ENCODE measurements at places on chromosomes 16 and 17.

GRCh38 chr16:68375801-68376536, 65.2 kb downstream of the PRMT7 start:
- no peak for DNase-seq

DNA sequence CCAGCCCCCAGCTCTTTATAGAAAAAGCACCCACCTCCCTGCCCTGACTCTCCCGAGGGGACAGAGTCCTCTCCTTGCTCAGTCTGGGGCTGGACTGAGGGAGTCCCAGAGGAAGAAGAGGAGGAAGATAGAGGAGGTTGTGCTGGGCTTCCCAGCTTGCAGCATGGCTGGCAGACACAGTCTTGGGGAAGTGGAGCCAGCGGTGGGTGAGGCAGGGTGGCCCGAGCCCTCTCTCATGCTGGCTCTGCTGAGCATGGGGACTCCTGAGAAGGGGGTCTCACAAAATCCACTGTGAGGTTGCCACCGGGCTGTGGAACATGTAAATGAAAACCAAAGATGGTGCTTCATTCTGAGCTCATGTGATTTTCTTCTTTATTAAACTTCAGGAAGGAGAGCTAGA, 398.5 kb downstream of the SLC39A11 start:
- no peak for DNase-seq

DNA sequence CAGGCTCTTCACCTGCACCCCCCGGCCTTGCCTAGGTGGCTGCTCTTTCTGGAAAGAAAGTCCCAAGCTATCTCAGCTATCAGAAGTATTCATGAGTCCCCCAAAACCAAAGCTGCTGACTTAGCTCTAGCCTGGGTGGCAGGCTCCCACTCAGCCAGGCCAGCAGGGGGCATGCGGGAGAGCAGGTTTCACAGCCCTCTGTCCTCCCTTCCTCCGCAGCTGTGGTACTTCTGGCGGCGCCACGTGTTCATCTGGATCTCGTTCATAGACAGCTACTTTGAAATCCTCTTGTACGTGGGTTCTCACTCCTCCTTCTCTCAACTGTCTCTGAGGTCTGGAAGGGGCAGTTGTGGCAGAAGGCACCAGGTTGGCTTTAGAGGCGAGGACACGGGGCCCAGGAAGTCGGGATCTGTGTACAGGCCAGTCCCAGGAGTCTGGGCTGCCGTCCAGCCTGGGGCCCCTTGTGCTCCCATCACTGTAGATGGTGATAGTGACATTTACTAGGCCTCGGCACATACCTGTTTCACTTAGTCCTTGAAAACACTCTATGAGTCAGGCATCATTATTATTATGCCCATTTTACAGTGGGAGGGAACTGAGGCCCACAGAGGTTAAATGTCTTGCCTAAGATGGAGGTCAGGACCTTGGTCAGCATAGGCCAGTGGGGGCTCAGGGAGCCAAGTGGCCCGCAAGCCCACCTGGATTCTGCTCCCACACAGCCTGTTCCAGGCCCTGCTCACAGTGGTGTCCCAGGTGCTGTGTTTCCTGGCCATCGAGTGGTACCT, 12.9 kb downstream of the TRPV2 start:
- no peak for DNase-seq

DNA sequence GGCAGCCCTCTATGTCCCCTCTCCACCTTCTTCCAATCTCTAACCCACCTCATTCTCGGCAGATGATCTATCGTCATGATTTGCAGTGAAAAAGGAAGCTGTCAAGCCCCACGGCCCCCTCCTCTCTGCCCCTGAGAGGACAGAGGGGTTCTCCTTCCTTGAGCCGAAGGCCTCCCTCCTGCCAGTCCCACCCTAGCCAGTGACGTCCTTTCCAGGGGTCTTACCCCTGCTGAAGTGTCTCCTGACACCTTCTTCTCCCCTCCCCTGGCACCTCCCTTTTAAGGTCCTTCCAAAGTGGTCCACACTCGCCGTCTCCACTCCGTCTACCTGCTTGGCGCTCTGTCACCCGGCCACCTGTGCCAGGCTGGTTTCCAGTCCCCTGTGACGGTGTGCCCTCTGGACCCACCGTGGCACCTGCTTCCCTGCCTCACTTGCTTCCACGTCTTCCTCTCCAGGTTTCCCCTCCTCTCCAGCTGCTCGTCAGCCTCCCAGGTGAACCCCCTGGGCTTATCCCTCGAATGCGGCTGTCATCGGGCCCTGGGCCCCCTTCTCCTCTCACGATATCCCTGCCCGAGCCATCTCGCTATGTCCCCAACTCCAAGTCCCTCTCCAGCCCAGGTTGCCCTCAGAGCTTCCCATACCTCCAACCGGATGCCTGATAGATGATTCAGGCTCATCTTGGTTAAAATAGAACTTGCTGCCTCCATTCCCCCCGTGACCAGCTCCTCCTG, 5.7 kb downstream of the CCDC102A start:
- no peak for DNase-seq

GRCh38 chr16:85618521-85618920, 5.4 kb downstream of the GSE1 start:
- DNase-seq = no peak

GRCh38 chr16:31441956-31442355, 633 bp downstream of the ZNF843 start:
- DNase-seq = no peak

- peak; percentile 84 for DNase-seq
Observed at GRCh38 chr17:8186787-8187516, 3.0 kb downstream of the BORCS6 start.

- no peak for DNase-seq
Observed at GRCh38 chr17:59838052-59838916, 54.5 kb downstream of the TUBD1 start.

DNA sequence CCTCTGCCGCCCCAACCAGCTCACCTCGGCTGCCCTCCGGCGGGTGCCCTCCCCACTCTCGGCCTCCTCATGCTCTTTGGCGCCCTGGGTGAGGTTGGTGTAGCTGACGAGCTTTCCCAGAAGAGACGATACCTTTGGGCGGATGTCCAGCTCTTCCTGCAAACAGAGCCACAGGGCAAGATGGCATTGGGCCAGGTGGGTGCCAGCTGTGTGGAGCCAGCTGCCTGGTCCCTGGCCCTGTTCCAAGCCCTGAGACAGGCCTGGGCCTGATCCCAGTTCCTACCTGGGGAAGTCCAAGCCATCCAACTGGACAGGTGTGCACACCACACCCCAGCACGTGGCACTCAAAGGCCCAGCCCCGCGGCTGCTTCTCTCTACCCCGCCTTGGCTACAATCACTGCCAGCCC, 6.9 kb downstream of the SLC12A4 start:
- no peak for DNase-seq

DNA sequence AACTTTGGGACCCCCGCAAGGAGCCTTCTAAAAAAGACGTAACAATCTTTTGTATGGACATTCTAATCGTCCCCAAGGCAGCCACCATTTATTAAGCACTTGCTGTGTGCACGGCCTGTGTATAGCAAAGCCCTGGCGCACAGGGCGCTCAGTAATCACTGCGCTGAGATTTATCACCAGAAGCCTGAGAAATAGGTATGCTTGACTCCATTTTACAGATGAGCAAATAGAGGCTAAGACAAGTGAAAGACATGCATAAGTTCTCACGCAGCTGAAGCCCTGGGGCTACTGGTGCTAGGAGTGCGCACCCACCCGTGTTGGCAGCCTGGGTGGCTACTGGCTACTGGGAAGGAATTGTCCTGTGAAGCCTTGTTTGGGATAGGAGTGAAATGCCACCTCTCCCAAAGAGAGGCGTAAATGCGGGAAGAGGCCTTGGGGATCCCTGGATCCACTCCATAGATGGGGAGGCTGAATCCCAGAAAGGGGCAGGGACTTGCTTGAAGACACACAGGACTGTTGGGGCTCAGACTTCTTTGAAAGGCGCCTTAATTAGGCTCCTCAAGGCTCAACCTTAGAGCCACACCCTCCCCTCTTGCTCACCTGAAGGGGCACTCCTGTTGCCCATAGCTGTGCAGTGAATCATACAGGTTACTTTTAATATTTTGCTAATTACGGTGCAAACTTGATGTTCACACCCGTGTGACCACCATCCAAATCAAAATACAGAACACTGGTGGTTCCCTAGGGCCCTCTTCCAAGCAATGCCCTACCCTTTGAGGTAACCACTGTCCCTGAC, 634 bp upstream of the NATD1 start:
- no peak for DNase-seq

- no peak for DNase-seq
Observed at GRCh38 chr17:77441940-77442339, 301.2 kb downstream of the SEC14L1 start.

- DNase-seq = no peak
Observed at GRCh38 chr17:72884066-72884465, 208.4 kb downstream of the SLC39A11 start.

GRCh38 chr17:40168262-40168832, 8.9 kb upstream of the RAPGEFL1 start:
- no peak for DNase-seq

DNA sequence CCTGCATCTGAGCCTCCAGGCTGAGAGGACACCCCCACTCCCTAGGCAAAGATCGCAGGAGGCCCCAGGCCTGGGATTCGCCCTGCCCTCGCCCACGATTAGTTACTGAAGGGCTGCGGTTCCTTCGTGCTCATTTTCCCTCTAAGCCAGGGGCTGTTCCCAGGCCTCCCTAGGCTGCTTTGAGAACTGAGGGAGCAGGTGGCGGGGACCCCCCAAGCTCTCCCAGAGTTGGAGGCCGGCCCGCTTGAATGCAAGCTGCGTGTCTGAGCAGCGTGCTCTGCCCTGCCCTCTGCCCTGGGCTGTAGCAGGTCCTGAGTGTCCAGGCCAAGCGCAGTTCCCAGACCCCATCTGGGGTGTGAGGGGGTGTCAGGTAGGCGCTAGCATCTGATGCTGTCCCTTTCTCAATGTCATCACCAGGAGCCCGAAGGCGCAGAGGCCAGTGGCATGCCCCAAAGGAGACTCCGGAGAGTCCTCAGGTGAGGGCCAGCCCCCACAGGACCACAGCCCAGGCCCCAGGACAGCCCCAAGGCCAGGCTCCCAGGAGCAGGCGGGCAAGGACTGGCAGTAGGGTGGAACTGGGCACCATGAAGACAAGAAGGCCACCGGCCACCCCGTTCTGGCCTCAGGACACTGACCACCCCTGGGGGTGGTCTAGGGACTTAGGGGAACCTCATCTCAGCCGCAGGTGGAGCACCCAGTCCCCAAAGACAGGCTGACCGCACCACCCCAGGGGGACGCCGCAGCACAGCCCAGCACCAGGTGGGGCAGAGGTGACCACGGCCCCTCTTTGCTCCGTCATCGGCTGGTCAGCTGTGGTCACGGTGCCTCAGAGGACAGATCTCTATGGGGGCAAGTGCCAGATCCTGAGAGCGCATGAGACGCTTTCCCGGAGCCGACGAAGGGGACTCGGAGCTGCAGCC, 14.6 kb downstream of the ENDOV start:
- DNase-seq = no peak

DNA sequence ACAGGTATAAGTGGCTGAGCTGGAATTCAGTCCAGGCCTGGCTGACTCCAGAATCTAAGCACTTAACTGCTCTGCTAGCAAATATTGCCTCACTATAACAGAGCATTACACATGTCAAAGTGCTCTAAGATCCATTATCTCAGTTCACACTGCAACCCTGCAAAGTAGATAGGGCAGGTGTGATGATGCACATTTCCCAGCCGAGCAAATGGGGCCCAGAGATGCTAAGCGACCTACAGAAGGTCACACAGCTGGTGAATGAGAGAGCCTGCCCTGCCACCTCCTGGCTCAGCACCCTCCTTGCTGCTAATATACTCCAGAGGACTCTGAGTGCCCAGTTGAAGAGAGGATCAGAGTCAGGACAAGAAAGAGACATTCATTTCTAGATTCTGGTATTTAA, 73.6 kb upstream of the CCL1 start:
- DNase-seq = no peak

DNA sequence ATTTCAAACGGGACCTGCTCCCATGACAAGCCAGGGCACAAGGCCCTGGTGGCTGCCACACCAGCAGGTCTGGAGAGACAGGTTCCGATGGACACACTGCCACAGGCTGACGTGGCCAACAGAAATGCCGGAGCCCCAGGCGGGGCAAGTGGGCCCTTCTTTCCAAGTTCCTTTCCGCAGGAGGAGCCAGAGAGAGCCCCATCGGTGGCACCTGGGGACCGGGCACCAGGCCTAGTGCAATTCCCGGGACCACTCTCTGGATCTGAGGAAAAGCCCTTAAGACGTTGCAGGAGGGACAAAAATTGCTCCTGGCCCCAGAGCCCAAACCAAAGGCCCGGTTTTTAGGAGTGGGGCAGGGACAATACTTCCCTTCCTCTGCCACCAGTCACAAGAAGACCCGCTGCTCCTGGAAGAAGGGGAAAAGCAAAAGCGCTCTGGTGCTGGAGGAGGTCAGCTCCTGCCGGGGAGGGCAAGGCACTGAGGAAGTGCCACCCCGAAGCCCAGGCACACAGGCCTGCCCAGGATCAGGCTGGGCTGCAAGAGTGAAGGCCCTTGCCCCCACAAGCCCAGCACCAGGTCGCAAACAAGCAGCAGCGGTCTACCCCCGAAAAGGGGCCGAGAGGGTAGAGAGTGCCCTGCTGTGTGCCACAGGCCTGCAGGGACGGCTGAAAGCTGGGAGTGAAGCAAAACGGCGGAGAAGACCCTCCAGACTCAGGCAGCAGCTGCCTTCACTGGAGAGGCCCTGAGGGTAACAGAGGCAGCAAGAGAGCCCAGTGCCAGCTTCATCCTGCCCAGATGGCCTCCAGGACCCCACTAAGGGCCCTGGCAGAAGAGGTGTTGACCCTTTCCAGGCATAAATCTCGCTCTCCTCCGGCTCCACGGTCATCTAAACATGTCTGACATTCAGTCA, 29.1 kb downstream of the MAP1LC3B start:
- DNase-seq = no peak

DNA sequence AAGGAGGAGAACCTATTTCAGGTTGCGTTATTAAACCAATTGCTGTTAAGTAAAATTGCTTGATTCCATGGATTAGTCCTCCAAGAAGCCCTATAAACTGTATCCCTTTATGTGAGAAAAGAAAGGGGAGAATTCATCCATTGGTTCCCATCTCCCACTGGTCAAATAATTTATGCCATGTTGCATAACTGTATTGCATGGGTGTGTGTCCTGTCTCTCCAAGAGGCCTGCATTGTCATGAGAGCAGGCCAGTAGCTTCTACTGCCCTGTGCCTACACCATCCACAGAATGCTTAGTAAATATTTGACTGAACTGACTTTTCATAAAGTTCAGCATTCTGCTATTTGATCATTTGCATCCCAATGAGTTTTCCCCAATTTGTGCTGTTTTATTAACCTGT, 11.7 kb upstream of the TOB1 start:
- no peak for DNase-seq

- no peak for DNase-seq
Observed at GRCh38 chr17:62692721-62693431, 65.4 kb downstream of the MRC2 start.

Data from stimulated activated CD4-positive, alpha-beta T cell treated with anti-CD3 and anti-CD28 coated beads, TNF-alpha, amount 100 ng/mL, for 1 hour (primary cell).